ENCODE measurements at places on chromosomes 12 and 14.

GRCh38 chr12:25957793-25958427 lies 572 bp upstream of the RASSF8 start:
- no peak for DNase-seq

DNA sequence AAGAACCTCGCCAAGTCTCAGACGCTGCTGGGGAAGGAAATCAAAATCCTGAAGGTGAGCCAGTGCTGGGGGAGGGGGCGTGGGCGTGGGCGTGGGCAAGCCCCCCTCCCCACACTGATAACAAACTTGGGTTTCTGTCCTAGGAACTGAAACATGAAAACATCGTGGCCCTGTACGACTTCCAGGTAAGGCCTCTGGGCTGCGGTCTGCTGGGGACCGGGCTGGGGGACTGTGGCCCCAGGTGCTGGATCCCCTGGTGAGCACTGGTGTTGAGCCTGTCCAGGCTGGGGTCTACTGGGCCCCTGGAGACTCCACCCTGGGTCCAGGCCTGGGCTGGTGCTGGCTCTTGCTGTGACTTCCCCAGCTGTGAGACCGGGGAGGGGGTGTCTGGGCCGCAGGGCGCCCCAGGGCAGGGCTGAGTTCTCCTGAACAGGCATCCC lies 1.2 kb downstream of the ULK1 start:
- DNase-seq, result peak; percentile 15

- no peak for DNase-seq
These were observed 88.5 kb downstream of the GPR135 start for GRCh38 chr14:59376686-59377085.

DNA sequence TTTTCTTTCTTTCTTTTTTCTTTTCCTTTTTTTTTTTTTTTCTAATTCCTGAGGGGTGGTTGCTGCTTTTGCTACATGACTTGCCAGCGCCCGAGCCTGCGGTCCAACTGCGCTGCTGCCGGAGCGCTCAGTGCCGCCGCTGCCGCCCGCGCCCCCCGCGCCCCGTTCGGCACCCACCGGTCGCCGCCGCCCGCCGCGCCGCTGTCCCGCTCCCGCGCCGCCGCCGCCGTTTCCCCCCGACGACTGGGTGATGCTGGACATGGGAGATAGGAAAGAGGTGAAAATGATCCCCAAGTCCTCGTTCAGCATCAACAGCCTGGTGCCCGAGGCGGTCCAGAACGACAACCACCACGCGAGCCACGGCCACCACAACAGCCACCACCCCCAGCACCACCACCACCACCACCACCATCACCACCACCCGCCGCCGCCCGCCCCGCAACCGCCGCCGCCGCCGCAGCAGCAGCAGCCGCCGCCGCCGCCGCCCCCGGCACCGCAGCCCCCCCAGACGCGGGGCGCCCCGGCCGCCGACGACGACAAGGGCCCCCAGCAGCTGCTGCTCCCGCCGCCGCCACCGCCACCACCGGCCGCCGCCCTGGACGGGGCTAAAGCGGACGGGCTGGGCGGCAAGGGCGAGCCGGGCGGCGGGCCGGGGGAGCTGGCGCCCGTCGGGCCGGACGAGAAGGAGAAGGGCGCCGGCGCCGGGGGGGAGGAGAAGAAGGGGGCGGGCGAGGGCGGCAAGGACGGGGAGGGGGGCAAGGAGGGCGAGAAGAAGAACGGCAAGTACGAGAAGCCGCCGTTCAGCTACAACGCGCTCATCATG lies 654 bp downstream of the FOXG1 start:
- no peak for DNase-seq

DNA sequence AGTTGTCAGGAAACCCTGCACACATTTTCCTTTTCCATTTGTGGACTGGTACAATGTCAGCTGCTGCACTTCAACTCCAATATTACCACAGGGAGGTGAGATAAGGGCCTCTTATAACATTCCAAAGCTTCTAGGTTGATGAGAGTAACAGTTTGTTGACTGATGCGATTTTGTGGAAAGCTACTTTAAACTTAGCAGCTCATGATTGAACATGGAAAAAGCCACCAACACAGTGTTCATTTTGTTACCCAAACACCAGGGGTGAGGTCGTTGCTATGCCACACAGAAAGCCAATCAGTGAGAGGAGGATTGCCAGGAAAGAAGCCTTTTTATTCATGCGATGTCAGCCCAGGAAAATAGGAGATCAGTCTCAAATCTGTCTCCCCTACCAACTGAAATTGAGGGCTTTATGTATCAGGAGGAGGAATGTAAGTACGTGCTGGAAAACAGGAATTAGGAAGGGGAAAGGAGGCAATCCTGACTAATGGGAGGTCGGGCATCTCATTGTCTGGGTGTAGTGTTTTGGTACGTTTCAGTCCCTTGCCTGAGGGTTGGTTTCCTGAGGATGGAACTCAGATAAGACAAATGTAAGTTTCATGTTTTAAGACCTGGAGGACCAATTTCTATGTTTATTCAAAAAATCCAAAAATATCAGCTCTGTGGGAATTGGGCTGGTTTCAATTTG lies 92.7 kb upstream of the PLEKHA5 start:
- no peak for DNase-seq

DNA sequence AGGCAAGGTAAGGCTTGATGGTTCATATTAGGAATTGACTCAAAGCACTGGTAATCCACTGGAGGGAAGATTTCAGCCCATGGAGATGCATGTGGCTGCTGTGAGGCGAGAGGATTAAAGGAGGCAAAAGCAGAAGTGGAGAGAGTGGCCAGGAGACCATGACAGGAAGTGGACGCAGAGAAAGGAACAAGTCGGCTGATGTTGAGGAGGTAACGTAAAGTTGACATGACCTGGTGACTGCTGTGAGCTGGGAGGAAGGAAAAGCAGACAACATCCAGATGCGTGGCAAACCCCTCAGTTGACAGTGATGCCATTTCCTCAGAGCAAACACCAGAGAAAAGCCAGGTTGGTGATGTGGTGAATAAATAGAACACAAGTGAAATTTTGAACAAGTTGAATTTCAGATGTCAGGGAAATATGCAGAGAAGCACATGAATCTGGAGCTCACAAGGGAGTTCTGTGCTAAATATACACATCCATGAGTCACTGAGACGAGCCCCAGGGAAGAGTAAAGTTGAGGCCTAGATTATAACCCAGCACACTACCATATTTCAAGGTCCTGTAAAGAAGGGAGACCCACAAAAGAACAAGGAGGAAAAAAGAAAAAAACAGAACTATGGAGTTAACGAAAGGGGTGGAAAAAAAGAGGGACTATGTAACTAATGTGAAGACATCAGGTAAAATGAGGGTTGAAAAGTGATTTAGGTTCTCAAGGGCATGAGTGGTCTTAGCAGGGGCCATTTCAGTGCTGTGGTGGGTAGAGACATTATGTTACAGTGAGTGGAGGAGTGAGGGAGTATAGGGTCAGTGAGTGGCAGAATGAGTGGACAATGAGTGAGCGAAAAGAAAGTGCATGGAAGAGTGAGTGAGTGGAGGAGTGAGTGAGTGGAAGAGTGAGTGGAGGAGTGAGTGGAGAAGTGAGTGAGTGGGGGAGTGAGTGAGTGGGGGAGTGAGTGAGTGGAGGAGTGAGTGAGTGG lies 61.6 kb upstream of the GZMB start:
- peak; percentile 40 for DNase-seq

- DNase-seq, result no peak
These were observed 63.2 kb upstream of the ACTN1 start for GRCh38 chr14:69042299-69042698.

DNA sequence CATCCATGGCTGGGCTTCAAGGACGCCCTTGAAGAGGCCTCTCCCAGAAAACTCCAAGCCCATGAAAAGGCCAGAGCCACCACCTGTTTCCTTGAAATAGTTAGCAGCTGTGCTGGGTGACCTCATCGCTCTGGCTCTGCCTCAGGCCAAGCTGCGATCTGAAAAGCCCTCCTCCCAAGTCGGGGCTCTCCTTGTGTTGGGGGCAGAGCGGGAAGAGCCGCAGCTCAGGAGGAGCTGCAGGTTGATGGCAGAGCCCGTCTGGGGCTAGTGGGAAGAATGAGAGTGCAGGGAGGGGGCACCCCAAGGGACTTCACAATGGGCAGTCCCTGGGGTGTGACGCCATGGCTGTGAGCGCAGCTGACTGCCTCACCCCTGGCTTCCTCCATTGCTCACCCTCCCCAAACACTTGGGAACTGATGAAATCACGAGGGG lies 50.0 kb upstream of the STON2 start:
- no peak for DNase-seq

GRCh38 chr12:41264281-41264680 lies 76.2 kb downstream of the PDZRN4 start:
- DNase-seq, result no peak

DNA sequence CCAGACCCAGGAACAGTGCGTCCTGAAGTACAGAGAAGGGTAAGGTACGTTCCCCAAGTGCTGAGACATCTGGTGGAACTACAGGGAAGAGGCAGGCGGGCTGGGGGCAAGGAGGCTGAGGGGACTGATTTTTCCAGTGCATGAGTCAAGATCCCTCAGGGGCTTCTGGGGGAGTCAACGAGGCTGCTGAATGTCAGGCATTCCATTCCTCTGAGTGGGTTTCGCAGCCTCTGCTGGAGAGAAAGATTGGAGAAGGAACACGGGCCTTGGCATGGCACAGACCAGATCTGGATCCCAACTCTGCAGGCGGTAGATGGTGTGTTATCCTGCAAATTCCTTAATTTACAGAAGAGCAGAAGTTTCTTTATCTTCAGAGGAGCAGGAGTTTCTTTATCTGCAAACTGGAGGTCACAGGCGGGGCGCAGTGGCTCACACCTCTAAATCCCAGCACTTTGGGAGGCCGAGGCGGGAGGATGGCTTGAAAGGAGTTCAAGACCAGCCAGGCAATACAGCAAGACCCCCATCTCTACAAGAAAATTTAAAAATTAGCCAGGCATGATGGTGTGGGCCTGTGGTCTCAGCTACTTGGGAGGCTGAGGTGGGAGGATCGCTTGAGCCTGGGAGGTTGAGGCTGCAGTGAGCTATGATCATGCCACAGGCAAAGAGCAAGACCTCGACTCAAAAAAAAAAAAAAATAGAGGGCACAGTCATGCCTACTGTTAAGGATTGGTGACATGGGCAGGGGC lies 132.6 kb upstream of the MAP1LC3B2 start:
- no peak for DNase-seq

GRCh38 chr14:73027546-73027945 lies 640 bp upstream of the ZFYVE1 start:
- DNase-seq, result no peak

DNA sequence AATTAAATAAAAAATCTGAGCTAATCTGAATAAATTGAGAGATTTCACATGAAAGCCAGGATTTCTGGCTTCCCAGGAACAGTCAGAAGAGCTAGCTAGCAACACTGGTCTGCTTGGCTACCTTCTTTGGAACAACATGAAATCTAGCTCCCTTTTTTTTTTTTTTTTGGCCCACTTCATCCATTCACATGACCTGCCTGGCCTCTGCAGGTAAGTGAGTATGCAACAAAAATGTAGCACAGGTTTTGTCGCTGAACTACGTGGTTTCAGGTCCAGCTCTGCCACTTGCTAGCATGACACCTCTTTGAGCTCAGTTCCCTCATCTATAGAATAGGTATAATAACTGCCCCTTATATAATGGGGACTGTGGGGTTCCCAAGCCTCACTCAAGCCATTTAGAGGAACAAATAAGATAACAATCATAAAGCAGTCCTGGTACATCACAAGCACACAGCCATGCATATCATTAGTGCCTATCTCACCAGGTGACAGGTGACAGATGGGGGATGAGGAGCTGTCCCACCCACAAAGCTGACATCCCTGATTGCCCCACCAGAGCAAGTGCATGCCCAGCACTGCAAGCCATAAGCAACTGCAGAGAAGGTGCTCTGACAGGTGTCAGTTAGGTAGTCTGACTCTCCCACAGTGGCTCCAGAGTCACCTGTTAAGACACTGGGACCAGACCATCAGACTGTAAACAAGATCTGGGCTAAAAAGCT lies 25.6 kb downstream of the PXN start:
- DNase-seq, result no peak

DNA sequence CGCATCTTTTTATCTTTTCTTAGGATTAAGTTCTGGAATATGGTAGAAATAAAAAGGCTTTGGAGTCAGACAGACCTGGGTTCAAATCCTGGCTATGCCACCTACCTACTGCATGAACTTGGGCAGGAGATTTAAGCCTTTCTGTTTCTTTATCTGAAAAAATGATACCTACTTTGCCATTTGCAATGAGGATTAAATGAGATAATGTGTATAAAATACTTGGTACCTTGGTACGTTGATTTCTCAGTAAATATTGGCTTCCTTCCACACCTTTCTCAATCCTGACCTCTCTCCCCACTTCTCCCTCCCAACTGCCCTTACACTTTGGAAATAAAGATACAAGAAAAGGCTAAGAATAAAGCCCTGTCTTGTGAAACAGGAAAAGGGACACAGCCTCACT lies 172.6 kb downstream of the PAX9 start:
- DNase-seq, result no peak

- peak; percentile 61 for DNase-seq
These were observed 1059.8 kb downstream of the TMEM121 start for GRCh38 chr14:106586098-106586704.

- DNase-seq, result no peak
These were observed 268.8 kb downstream of the ADGRD1 start for GRCh38 chr12:131222329-131223139.

DNA sequence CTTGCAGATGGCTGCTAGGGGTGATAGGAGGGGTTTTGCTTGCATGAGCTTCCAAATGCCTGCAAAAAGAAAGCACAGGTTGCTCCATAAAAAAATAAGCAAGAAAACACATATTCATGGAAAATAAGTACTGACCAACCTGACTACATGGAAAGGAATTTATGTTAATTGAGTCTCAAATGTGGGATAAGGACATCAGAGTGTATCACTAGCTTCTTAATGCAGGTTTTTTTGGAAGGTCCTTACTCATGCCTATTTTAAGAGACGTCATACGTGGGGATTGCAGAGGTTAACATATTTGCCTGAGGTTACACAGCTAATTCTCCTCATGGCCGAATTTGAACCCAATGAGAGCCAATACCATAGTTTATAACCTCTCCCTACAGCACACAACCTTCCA lies 116.2 kb downstream of the ASCL1 start:
- no peak for DNase-seq

GRCh38 chr12:107271523-107271922 lies 178.2 kb upstream of the CRY1 start:
- DNase-seq, result no peak

DNA sequence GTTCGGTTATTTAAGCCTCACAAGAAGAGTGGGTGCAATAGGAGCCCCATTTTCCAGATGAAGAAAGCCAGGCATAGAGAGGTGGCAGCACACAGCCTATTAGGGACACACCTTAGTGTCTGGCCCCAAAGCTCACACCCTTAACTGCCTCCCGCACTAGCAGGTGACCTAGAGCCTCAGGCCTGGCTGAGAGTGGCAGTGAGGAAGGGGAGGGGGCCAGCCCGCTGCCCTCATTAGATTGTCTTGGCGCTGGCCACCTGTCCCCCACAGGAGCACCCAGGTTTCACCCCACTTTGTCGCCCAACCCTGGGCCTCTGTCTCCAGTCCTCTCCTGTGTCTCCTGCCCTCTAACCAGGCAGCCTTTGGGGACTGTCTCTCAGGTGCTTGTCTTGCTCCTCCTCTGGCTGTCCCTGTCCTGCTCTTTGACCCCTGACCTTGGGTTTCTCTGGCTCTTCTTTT lies 18.5 kb upstream of the PGF start:
- no peak for DNase-seq

Data from CD4-positive, alpha-beta T cell treated with Interleukin-17A for 1 hour (primary cell).